ENCODE measurements at places on chromosomes 13 and 19.

DNA sequence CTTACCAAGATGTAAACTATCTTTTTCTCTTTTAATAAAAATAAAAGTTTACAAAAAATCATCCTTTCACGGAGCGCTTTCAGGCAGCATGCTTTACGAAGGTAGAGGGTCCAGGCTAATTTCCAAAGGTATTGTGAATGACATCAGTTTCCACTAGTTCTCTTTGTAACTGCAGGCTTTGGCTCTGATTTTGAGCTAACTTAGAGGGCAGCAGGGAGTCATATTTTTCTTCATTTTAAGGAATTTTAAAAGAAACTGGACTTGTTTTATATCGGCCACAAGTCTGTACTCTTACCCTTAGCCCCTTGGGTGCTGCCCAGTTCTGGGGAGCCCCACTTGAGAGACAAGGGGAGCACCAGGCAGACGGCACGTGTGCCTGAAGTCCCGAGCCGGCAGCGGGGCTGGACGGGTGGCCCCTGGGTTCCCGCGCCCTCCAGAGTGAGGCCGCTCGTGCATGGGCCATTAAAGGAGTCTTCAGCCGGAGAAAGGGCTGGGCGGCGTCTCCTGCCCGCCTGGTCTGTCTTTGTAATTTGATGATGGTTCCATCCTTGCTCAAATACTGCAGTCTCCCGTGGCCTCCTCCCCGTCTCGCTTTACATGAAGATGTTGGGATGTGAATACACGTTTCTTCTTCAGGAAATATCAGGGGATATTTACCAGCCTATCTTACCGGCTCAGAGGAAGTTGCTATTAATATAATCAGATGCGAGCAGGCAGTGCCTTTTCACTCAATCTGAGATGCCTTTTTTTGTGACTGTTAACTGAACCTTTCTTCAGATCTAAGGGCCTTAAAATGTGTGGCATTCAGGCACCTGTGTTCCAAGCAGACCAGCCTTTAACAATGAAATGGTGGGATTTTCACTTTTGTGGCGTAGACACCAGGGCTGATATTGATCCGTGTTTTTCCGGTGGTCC lies 67.4 kb downstream of the GGACT start:
- peak; percentile 16 for DNase-seq

DNA sequence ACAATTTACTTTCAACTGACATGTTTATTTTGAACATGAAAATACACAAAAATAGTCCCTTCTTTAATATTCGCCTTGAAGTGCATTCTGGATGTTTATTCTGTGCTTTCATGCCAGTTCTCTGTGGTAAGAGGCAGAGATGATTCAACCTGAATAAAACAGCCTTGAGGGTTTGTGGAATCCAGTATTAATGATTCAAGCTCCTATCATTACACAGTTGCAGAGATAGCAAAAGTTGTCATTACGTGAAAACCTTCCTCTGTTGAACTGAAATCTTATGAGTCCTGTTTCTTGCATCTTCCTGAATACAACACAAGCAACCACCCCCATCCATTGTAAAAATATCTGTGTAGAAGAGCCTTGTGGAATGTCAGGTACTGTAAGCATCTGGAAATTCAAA lies 142.3 kb upstream of the HTR2A start:
- peak; percentile 79 for DNase-seq

DNA sequence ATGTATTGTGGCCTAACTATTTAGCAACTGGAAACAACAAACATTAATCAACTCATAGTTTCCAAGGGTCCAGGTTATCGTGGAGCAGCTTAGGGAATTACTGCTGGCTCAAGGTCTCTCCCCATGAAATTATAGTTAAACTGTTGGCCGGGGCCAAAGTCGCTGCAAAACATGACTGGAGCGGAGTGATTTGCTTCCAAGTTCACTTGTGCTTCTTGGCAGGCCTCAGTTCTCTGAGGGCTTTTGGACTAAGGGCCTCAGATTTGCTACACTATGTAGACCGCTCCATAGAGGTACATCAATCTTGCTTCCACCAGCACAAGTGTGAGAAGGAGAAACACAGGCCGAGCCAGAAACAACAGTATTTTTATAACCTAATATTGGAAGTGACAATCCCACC lies 9.4 kb upstream of the KBTBD7 start:
- no peak for DNase-seq

- no peak for DNase-seq
Observed at GRCh38 chr19:18594824-18595373, 6.3 kb downstream of the REX1BD start.

- no peak for DNase-seq
Observed at GRCh38 chr13:23510544-23510916, 59.7 kb upstream of the TNFRSF19 start.

- no peak for DNase-seq
Observed at GRCh38 chr19:45156011-45156630, 4.7 kb downstream of the NKPD1 start.

DNA sequence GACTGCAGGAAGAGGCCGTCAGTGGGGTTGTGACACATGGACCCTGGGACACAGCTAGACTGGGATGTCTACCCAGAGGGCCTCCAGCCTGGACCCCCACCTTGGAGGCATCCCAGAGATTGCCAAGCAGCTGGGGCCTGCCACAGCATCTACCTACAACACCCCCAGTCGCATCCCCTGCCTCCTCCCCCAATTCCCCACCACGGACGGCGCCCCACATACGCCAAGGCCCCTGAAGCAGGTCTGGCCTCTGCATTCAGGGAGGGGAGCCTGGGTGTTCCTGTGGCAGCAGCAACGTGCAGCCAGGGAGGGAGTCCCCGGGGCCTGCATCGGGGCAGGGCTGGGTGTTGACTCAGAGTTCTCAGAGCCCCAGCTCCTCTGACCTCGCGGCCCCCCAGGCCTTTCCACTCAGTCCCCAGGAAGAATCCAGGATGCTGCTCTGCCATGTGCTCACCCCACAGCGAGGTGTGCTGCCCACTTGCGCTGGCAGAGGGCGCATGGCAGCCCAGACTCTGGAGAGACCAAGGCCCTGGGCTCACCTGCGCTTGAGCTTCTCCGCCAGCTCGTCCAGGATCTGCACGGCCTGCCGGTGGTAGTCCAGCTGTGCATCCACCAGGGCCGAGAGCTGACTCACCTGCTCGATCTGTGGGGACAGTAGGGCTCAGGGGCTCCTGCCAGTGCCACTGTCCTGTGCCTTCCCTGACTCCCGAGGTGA lies 19.6 kb downstream of the MPND start:
- DNase-seq = no peak

DNA sequence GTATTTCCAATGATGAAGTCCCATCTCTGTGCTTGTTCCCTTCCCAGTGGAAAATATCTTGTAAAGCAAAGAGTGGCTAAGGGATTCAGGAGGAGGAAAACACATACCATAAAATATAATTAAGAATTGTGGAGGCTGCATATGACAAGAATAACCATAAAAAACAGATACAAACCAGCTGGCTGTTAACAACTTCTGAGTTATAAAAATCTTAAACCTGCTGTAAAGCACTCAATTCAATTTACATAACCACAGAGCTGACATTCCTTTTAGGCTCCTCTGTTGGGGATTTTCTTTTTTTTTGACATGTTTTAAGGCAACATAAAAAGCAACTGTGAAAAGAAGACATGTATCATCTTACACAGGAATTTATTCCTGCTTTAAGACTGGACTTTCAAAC lies 207.6 kb downstream of the DACH1 start:
- peak; percentile 13 for DNase-seq

- no peak for DNase-seq
Observed at GRCh38 chr19:41700381-41701195, 7.8 kb upstream of the CEACAM5 start.

DNA sequence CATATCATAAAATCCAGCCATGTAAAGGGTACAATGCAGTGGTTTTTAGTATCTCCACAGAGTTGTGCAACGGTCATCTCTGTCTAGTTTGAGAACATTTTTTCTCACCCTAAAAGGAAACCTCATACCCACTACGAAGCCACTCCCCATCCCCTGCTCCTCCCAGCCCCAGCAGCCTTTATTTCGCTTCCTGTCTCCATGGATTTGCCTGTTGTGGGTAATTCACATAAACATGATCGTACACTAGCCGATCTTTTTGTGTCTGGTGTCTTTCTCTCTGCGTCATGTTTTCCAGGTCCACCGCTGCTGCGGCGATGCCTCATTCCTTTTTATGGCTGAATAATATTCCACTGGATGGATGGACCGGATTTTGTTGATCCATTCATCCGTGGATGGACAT lies 28.6 kb downstream of the BICRA start:
- peak; percentile 67 for DNase-seq

DNA sequence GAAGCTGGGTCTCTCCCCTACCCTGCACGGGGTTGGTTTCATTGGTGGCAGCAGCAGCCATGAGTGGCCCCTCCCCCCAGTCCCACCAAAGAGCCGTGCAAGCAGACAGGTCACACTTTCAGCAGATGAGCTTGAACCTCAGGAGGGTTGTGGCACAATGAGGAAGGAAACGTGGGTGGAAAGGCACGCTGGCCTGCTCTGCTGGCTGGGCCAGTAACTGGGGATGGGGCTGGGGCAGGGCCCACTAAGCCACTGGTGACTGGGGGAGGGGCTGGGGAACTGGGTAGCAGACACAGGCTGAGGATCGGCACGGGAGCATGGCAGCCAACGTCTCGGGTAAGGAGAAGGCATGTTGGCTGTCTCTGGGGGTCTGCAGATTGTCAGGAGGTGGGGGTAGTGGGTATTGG lies at the start of gene P2RY11:
Gene P2RY11, plus strand, starts transcription at position 289 of the 407 bp plus-strand sequence. Its CDS starts 29 bp downstream, at position 318.
- DNase-seq = no peak

GRCh38 chr19:12783849-12784393 lies 7.4 kb upstream of the JUNB start:
- DNase-seq = no peak

- no peak for DNase-seq
Observed at GRCh38 chr13:98772794-98773452, 20.5 kb upstream of the SLC15A1 start.

GRCh38 chr13:45180303-45180702 lies 20.5 kb downstream of the KCTD4 start:
- no peak for DNase-seq

GRCh38 chr19:10270180-10270615 lies 722 bp upstream of the ICAM1 start:
- DNase-seq = no peak

- DNase-seq = peak; percentile 44
Observed at GRCh38 chr13:36981156-36981743, 17.9 kb downstream of the ALG5 start.

GRCh38 chr19:1122972-1123363 lies 19.2 kb downstream of the GPX4 start:
- peak; percentile 50 for DNase-seq

GRCh38 chr19:4077800-4078684 lies 11.3 kb upstream of the ZBTB7A start:
- DNase-seq = peak; percentile 8

DNA sequence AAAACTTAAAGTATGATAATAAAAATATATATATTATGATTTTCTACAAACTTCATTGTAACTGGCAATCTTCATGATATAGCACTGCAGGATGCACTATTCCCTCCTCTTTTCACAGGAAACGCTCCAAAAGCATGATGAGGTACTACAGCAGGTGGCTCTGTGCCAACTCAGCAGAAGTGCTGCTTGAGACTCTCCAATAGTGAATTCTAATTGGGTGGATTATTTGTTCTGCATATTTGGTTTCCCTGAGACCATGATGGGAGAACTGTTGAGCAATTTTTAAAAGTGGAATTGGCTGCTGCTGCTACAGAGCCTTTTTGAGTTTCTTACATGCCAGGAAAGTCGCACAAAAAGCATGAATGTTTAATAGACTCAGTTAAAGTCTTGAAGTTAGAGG lies 1782.4 kb upstream of the PCDH20 start:
- DNase-seq = peak; percentile 72

DNA sequence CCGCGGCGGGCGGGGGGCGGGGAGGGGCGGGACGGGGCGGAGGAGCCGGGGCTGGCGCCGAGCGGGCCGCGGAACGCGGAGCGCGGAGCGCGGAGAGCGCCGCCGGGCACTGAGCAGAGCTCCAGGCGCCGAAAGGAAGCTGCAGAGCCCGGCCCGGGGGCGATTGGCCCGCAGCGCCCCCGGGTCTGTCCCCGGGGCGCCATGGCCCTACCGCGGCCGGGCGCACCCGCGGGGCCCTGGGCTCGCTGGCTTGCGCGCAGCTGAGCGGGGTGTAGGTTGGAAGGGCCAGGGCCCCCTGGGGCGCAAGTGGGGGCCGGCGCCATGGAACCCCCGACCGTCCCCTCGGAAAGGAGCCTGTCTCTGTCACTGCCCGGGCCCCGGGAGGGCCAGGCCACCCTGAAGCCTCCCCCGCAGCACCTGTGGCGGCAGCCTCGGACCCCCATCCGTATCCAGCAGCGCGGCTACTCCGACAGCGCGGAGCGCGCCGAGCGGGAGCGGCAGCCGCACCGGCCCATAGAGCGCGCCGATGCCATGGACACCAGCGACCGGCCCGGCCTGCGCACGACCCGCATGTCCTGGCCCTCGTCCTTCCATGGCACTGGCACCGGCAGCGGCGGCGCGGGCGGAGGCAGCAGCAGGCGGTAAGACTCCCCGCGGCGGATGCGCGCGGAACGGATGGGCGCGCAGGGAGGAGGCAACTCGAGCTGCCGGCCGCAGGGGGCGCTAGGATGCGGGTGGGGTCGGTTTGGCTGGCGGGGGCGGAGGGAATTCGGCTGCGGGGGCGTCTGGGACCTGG lies at the start of gene PDE4A:
Gene PDE4A, plus strand, starts transcription at position 95 of the 796 bp plus-strand sequence. Its CDS starts 227 bp downstream, at position 322.
- DNase-seq = peak; percentile 27

Data from fibroblast of skin of abdomen (primary cell).